ENCODE measurements at places on chromosomes 2 and 18.

GRCh38 chr2:146003337-146003736, 1483.4 kb upstream of the ZEB2 start:
- DNase-seq, result no peak

DNA sequence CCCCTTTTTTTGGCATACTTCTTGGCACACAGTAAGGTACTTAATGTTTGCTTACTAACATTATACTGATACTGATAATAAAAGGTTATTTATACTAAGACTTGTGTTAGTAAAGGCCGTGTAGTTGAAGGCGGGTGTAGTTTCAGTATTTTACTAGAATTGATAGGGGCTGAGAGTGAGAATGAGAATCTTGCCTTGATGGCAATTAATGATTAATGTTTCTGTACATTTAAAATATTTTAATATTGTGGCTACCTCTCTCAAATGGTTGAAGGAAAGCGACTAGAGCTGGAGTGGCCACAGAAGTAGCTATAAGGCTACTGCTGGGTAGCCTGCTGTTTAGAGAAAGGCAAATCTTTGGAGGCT, 29.3 kb downstream of the PELI1 start:
- DNase-seq, result no peak

DNA sequence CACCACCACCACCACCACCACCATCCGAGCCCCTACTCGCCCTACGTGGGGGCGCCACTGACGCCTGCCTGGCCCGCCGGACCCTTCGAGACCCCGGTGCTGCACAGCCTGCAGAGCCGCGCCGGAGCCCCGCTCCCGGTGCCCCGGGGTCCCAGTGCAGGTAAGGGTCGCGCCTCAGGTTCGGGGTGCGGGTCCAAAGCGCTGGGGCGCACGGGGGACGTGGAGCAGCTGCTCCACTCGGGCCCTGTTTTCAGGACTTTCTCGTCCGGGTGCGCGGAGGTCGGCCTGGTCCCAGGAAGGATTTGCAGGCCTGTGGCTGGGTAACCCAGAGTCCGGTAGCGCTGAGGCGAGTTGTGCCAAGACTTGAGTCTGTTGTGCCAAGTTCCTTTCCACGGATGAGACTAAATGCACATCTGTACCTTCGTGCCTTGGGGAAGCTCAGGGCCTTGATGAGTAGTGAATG, 2.8 kb downstream of the GATA6 start:
- no peak for DNase-seq

DNA sequence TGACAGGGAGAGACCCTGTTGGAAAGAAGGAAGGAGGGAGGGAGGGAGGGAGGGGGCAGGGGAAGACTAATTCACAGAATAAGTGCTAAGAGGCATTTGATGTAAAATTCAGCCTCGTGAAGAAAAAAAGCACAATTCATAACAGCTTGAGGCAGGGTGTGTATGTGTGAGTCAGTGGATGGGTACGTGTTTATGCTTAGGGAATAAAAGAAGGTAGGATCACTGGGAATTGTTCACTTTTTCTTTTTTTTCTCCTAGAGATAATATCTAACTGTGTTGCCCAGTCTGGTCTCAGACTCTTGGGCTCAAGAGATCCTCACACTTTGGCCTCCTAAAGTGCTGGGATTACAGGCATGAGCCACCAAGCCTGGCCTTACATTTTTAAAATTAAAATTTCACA, 39.2 kb downstream of the WDR33 start:
- no peak for DNase-seq

GRCh38 chr2:109098251-109098920, 30.6 kb upstream of the SH3RF3 start:
- no peak for DNase-seq

- DNase-seq, result no peak
These were observed 17.2 kb downstream of the UGGT1 start for GRCh38 chr2:128108166-128108565.

- no peak for DNase-seq
These were observed 11.2 kb downstream of the VIL1 start for GRCh38 chr2:218429911-218430692.

GRCh38 chr2:128750328-128751165, 431.9 kb upstream of the HS6ST1 start:
- DNase-seq, result no peak

- DNase-seq, result no peak
These were observed 942.2 kb downstream of the CNTNAP5 start for GRCh38 chr2:124967325-124967724.

DNA sequence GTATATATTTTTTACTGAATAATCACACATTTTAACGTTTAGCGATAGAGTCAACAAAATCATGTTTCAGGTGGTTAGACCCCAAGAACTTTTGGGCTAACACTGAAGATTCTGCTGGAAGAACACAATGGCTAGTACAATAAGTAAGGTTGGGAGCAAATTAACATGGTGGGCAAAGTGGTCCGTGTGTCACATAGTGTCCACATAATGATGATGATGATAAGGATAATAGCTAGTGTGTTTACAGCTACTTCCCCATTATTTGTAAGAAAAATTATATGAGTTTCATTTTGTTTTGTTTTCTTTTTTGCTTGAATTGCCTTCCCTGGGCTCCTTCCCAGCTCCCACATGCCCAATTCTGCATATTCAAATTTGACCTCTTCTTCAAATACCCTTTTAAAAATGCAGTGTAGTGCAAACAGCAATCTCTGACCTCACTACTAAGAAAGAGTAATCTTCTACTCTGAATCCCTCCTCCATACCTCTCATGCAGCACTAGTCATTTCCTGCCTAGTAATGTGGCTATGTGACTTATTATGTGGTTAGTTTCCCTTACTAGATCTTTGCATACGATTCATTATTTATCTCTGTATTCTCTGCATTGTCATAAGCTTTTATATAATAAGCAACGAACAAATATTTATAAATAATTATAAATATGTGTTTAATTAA, 16.9 kb upstream of the VPS54 start:
- DNase-seq, result peak; percentile 66

- DNase-seq, result no peak
These were observed 251.5 kb upstream of the MGAT5 start for GRCh38 chr2:134002391-134002790.

GRCh38 chr2:57408587-57408986, 638.0 kb upstream of the VRK2 start:
- no peak for DNase-seq

DNA sequence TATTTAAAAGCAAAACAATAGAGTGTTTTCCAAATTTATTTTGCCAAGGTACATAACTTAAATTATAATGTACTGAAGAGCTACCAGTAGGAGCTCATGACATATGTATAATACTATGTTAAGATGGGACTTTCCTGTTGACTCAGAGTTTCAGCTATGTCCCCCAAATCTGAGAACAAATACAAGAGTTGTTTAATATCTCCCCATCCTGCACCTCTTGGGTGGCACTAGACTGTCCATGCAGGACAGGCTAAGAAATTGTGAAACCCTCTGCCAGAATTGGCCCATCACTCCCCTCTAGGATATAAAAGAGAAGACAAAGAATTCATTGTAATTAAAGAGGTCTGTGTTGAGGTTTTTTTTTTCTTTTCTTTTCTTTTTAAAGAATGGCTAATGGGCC, 21.7 kb upstream of the CTAGE1 start:
- DNase-seq, result peak; percentile 9

DNA sequence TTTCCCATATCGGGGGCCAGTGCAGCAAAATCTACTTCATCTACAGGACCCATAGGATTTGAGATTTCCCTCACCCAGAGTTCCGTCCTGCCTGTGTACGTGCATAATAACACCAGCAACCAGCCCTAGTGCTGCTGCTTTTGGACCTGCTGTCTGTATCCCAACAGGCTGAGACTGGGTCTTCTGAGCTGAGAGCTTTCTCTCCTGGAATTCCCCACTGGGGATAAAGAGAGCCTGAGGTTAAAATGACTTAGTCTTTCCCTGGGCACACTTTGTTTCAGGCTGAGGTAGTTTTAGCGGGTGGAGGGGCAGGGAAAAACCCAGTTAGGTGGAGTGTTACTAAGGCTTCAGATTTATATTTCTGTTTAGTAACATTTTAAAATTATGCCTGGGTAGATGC, 62.5 kb downstream of the SERTAD2 start:
- DNase-seq, result no peak

DNA sequence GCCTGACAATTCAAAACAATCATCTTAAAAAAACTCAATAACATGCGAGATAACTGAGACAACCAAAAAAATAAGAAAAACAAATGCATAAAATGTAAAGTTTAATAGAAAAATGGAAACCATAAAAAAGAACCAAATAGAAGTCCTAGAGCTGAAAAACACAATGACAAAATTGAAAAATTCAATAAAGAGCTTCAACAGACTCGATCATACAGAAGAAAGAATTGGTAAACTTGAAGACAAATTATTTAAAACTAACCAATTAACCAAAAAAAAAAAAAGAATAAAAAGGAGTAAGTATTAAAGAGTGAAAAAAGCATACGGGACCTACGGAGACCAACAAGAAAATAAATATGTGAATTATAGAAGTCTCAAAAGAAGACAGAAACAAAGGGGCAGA, 37.7 kb downstream of the GPC1 start:
- no peak for DNase-seq

All from RCC 7860 (cell line).